ENCODE measurements at places on chromosomes 13 and 19.

GRCh38 chr13:98411013-98411412, 165.9 kb downstream of the STK24 start:
- DNase-seq, result no peak

DNA sequence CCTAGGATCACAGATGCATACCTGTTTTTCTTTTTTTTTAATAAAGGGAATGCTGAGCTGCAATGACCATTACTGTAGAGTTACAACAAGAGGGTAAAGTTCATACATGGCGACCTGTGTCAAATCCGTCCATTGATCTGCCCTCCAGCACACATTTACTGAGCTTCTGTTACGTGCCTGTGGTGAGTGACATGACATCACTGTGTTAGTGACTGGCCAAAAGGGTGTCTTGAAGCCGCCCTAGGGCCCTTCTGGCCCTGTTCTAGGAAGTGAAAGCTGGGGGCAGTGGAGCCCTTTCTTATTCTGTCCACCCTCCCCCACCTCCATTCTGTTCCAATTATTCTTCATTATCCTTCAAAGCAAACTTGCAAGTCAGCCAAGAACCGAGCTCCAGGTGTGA, 66.3 kb downstream of the ZIC5 start:
- no peak for DNase-seq

- no peak for DNase-seq
Measured at GRCh38 chr13:100089465-100090032, 656 bp downstream of the PCCA start.

DNA sequence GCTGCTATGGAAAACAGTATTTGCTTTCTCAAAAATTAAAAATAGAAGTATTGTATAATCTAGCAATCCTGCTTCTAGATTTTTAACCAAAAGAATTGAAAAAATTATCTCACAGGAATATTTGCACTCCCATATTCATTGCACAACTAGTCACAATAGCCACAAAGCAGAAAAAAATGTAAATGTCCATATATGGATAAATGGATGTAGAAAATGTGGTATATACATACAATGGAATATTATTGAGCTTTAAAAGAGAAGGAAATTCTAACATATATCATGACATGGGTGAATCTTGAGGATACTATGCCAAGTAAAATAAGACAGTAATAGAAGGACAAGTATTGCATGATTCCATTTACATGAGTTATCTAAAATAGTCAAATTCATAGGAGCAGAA, 2753.0 kb downstream of the PCDH9 start:
- no peak for DNase-seq

DNA sequence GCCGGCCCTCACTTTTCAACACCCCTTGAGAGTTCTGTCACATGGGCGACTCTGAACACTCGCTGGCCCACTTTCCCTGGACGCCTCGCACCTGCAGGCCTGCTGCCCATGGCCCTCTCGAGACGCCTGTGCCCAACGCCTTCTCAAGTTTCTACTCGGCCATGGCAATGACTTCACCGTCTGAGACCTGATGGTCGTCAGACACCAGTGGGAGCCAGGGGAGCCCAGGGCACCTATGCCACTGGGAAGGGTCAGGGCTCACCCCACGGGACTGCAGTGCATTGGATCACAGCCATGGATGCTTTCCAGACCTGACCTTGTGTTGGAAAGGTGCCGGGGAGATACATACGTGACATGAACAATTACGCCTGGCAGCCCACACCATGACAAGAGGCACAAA, 60.1 kb downstream of the KLF2 start:
- DNase-seq, result no peak

GRCh38 chr19:57099199-57099661, 20.6 kb upstream of the USP29 start:
- no peak for DNase-seq

DNA sequence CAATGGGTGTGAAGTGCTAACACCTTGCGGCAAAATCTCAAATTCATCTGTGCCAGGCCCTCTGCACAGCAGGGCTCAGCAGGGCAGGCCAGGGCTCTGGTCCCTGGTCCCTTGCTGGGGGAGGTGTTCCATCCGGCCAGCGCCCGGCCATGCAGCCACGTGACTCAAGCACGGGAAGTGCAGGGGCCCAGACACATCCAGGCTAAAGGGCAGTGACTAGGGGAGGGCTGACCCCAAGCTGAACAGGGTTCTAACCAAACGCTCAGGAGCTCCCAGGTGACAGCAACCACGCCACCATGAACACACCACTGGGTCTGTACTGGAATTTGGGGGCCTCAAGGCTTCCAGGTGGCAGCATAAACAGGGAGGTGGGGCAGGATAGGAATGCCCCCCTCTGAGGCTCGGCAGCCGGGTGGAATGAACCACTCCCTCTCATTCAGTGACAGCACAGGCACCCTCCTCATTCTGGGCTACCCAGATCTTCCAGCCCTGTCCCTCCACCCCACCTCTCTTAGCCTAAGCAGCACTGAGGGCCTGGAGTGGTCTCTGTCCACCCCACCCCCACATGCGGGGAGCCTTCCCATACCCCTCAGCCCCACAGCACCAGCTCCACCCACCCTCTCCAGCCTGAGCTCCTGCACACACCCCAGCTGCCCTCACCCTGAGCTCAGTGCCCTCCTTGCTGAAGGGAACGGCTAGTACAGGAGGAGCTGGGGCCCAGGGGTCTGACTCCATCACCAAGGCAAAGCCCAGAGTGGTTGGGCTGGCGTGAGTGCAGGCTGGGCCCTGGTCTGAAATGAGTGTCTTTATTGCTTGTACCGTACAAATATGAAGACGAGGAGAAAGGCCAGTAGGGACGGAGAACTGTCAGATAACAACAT, 5.3 kb upstream of the CCNP start:
- no peak for DNase-seq

DNA sequence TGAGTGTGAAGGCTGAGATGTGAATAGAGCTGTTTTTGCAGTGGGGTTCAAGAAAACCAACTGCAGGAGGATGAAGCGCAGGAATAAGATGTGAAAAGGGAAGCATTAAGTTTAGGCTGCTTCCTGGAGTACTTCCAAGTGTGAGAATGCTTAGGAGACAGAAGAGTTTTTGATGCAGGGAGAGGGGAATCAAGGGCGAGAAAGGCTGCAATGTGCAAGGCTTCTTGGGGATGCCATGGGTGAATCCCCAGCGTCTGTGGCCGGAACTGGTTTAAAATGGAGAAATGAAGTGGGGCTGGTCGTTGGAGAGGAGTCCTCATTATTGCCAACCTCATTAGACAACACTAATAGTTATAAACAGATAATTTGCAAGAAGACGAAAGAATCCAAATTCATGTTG, 764.9 kb downstream of the LIG4 start:
- DNase-seq, result no peak

DNA sequence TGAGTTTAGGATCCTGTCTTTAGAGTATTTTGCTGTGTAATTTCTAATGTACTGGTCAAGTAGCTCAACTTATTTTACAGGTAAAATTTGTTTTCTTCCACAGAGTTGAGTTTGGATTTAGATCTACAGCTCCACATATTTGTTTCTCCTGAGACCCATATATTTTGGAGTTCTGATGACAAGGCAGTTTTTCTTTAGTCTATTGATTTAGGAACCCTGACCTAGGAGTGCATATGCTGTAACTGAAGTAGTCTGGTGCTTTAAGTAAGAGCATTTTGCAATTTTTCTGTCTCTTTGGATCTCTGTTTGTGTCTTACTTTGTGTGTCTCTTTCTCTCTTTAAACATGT, 19.5 kb upstream of the SPRY2 start:
- no peak for DNase-seq

GRCh38 chr13:111462944-111463343, 142.5 kb downstream of the TEX29 start:
- no peak for DNase-seq

DNA sequence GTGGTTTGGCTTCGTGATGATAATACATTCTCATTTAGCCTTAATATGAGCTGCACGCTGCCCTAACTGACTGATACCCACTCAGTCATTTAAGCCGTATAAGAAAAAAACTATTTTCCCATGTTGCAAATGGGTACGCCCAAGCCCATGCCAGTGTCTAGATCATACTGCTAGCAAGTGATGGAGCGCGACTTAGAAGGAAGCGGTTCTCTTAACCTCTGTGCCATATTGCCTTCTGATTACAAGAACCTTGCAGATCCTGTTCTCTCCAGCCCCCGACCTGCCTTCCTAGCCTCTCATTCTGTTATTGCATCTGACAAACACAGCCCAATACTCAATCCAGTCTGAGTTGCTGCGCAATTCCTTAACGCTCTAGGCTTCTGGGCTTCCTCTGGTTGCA, 603 bp downstream of the GPALPP1 start:
- DNase-seq, result no peak

DNA sequence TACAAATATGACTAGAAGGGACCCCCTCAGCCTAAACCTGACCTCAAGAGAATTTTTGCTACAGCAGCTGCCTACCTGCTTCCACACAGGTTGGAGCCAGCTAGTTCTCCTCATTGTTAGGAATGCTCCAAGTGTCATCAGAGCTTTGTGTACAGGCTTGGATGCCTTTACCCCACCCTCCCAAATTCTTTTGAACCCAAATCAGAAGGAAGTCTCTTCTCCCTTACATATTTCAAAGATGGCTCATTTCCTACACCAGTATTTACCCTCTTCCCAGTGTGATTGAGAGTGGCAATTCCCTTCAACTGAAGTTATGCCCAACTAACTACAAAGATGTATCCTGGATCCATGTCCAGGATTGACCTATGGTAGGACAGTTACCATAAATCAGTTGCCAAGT, 323.2 kb downstream of the OXGR1 start:
- DNase-seq, result no peak

- DNase-seq, result no peak
Measured at GRCh38 chr13:49711218-49711863, 20.1 kb upstream of the EBPL start.

DNA sequence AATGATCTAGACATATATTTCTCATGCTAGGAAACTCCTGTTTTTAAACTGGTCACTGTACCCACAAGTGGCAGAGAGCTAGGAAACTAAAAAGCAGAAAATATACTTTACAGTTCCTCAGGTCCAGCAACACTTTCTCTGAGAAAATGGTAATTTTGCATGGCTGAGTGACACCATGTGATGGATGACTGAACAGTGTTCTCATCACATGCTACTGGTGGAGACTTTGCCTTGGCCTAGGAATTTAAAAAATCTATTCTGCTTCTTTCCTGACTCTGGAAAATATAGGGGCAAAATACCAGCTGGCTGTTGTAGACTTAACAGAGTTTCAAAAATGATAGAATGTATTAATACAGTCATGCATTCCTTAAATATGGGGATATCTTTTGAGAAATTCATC, 50.0 kb downstream of the LATS2 start:
- no peak for DNase-seq

GRCh38 chr19:16306728-16307402, 17.8 kb upstream of the KLF2 start:
- no peak for DNase-seq

DNA sequence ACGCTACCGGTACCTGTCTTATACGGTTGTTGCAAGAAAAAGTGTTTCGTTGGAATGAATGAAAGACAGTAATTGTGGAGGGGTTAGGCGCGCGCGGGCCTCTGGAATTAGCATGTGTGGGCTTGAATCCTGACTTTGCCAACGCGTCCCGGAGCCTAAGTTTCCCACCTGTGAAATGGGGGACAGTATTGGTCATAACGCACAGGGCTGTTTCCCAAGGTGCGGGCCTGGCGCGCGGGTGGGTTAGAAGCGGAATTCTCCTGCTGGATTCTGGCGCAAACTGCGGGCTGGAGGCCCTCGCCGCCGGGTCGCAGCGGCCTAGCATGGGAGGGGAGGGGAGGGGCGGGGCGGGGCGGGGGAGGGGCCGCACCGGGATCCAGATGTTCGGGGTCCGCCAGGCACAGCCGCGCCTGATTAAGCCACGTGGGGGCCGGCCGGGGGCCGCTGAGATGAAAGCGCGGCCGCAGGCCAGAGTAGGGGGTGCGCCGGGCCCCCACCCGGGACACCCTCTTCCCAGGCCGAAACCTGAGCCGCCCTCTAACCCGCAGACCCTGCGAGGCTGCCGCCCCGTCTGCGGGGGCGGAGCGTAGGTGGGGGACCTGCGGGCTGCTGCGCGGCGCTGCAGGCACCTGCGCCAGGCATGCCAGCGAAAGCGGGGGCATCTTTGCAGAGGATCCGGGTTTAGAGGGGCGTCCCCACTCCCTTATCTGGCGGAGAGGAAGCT, 1.2 kb upstream of the TMEM59L start:
- DNase-seq, result no peak

GRCh38 chr19:14440049-14440448, 6.9 kb downstream of the PKN1 start:
- DNase-seq, result peak; percentile 61

DNA sequence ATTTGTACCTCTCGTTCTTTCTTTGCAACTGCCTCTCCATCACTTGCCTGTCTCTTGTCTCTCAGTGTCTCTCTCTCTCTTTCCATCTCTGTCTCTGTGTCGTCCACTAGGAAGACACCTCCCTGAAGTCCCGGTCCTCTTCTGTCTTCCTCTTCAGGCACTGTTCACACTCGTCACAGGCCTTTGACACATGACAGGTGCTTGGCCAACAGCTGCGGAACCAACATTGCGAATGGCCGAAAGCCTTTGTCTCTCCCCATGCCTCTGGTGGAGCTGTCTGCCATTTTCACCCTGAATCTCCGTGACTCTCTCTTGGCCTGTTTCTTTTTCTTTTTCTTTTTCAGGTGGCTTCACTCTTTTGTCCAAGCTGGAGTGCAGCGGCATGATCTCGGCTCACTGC, 2.8 kb downstream of the HIPK4 start:
- DNase-seq, result no peak

DNA sequence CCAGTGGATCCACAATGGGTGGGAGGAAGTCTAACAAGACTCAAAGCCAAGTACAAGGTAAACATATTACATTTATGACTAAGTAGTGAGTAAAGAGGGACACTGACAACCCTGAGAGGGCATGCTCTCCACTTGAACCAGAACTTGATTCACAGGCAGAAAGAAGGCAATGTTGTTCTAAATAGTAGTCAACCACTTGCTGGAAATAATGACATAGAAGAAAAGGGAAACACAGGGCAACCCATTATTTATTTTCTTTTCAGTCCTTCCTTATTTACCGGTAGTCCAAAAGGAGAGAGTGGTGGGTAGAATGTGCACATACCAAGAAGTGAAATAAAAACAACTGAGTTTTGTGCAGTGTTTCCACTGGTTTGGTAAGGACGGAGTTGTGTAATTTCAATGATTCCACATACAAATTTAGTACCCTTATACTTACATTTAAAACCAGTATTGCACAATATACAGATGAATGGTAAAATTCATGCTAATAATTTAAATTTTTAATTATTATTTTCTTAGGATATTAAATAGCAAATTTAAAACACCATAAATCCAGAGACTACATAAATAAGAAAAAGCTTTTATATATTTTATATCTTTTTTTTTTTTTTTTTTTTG, 65.9 kb downstream of the ENOX1 start:
- DNase-seq, result no peak

- DNase-seq, result no peak
Measured at GRCh38 chr19:47157431-47158321, 27.0 kb downstream of the SAE1 start.
